ENCODE measurements at places on chromosomes 7 and 10.
A peak's percentile ranks its signal among the peaks of the same experiment; 100 is the strongest.

DNA sequence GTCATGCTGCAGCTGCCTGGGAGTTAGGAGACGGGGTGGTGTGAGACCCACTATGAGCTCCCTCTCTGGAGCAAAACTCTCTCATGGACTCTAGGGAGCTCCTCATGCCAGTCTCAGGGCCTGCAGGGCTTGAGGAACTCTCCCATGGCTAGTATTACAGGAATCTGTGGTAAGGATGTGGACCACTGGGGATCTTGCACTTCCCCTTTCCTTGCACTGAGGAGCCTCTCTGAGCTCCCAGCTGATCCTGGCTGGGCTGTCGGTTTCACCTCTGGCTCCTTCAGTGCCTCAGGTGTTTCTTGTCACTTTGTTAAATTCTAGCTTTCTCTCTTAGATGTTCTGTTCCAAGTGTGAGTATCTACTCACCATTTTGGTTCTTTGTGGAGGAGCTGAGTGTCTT is 71.6 kb upstream of the IMMP2L start:
- H3K36me3 ChIP-seq: no peaks in the 10 kb centered on the region
- H3K27me3 ChIP-seq: peaks cover 33% of the 10 kb centered on the region
- H3K4me1 ChIP-seq: no peaks in the 10 kb centered on the region
- H3K4me3 ChIP-seq: no peak overlapping the region
- no peak overlapping the region for H3K27ac ChIP-seq

DNA sequence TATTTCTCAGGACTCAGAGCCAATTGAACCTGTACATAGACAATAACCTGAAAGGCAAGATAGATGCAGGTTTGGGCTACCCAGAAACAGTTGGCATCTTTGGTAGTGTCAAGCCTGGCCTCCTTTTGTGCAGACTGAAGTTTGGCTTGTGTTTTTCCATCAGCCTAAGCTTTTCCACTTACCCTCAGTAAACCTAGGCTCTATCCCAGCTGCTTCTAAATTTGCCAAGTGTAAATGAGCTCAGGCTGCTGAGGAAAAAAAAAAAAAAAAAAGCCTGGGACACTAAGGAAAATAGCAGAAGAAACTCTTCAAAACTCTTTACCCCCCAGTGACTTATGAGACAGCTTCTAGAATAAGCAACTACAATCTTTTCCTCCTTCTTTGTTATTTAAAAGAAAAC is 316.3 kb upstream of the SORCS1 start:
- ATAC-seq: no peak
- no peaks in the 10 kb centered on the region for H3K4me1 ChIP-seq
- no peaks in the 10 kb centered on the region for H3K36me3 ChIP-seq
- no peak overlapping the region for H3K4me3 ChIP-seq

- H3K36me3 ChIP-seq: no peaks in the 10 kb centered on the region
- H3K4me3 ChIP-seq: no peak overlapping the region
- H3K4me1 ChIP-seq: no peaks in the 10 kb centered on the region
These were observed 124.4 kb downstream of the PON1 start for GRCh38 chr7:95199779-95200558.

GRCh38 chr7:133510326-133511055 is 257.6 kb downstream of the EXOC4 start:
- no peak overlapping the region for H3K4me3 ChIP-seq
- no peak for ATAC-seq
- peaks cover 5% of the 10 kb centered on the region for H3K36me3 ChIP-seq
- no peak overlapping the region for H3K27ac ChIP-seq

GRCh38 chr7:81327468-81328266 is 408.8 kb upstream of the SEMA3C start:
- H3K27me3 ChIP-seq: no peaks in the 10 kb centered on the region
- ATAC-seq: no peak
- H3K4me3 ChIP-seq: no peak overlapping the region
- no peak overlapping the region for H3K27ac ChIP-seq
- H3K36me3 ChIP-seq: no peaks in the 10 kb centered on the region

- no peak overlapping the region for H3K4me3 ChIP-seq
- ATAC-seq: no peak
- no peaks in the 10 kb centered on the region for H3K36me3 ChIP-seq
- H3K27ac ChIP-seq: no peak overlapping the region
- peaks cover 23% of the 10 kb centered on the region for H3K27me3 ChIP-seq
- no peaks in the 10 kb centered on the region for H3K4me1 ChIP-seq
These were observed 99.0 kb upstream of the CAV2 start for GRCh38 chr7:116400522-116400921.

DNA sequence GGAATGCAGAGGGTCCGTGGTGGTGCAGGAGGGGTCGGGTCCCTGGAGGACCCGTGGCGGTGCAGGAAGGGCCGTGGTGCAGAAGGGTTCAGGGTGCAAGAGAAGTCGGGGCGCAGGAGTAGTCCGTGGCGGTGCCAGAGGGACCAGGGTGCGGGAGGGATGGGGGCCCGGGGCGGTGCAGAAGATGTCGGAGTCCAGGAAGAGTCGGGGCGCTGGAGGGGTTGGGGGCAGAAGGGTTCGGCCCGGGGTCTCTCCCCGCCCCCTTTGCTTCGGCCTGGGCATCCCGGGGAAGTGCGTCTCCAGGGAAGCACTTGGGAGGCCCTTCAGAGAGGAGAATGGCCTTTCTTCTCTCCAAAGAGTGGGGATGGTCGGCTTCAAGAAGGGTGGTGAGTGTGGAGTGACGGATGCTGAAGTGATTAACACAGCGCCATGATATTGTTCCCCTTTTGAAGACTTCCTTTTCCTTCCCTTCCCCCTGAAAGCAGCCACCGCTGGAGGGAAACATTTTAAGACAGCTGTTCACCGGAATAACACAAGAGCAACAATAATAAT is 997 bp downstream of the WDR37 start:
- H3K4me3 ChIP-seq: peak overlapping the region; percentile 99
- H3K27ac ChIP-seq: peak overlapping the region; percentile 97
- no peaks in the 10 kb centered on the region for H3K27me3 ChIP-seq
- H3K36me3 ChIP-seq: peaks cover 67% of the 10 kb centered on the region

- peaks cover 3% of the 10 kb centered on the region for H3K27me3 ChIP-seq
- no peak overlapping the region for H3K27ac ChIP-seq
- ATAC-seq: no peak
- no peaks in the 10 kb centered on the region for H3K4me1 ChIP-seq
These were observed 185.1 kb upstream of the PRPS1L1 start for GRCh38 chr7:18212758-18213157.

DNA sequence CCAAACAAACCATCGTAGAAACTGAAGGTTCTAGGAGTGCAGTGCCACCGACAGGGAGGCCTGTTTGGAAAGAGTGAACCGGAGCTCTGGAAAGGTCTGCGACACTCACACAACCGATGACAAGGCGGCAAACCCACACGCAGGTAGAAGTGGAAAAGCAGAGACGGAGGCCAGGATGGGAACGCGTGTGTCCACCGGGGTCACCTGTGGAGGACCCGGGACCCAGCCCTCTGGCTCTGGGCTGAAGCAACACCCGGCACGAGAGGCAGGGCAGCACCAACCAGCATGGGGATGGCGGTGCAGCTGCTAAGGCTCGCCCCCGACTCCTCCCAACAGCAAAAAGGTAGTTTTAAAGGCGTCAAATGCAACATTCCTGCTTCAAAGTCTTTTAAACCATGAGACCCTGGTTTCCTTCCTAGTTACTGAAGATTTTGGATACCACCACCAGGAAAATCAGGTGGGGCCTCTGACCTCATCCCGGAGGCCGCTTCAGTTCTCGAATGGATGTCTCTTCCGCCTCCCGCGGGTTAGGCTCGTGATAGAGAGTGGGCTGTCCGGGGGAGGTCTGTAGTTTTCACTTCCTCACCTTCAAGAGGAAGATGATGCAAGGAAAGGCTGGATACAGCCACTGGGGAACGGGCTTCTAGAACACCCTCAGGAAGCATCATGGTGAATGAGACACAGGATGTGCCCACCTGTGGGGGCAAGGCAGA is 115.5 kb downstream of the SMURF1 start:
- no peaks in the 10 kb centered on the region for H3K27me3 ChIP-seq
- no peak overlapping the region for H3K4me3 ChIP-seq
- ATAC-seq: no peak
- peaks cover 69% of the 10 kb centered on the region for H3K36me3 ChIP-seq
- peaks cover 5% of the 10 kb centered on the region for H3K4me1 ChIP-seq
- peak overlapping the region; percentile 41 for H3K27ac ChIP-seq

- no peaks in the 10 kb centered on the region for H3K4me1 ChIP-seq
- H3K27ac ChIP-seq: no peak overlapping the region
- no peaks in the 10 kb centered on the region for H3K27me3 ChIP-seq
- no peak for ATAC-seq
- H3K4me3 ChIP-seq: no peak overlapping the region
These were observed 120.1 kb upstream of the GNAI1 start for GRCh38 chr7:80014511-80014910.

Measured in activated T-helper 17 cell treated with anti-CD3 and anti-CD28 coated beads, Interleukin-2, amount 50 U/mL, for 72 hours (primary cell).